Astrocyte of the cerebellum (primary cell): ENCODE measurements at places on chromosomes 7 and 10.

DNA sequence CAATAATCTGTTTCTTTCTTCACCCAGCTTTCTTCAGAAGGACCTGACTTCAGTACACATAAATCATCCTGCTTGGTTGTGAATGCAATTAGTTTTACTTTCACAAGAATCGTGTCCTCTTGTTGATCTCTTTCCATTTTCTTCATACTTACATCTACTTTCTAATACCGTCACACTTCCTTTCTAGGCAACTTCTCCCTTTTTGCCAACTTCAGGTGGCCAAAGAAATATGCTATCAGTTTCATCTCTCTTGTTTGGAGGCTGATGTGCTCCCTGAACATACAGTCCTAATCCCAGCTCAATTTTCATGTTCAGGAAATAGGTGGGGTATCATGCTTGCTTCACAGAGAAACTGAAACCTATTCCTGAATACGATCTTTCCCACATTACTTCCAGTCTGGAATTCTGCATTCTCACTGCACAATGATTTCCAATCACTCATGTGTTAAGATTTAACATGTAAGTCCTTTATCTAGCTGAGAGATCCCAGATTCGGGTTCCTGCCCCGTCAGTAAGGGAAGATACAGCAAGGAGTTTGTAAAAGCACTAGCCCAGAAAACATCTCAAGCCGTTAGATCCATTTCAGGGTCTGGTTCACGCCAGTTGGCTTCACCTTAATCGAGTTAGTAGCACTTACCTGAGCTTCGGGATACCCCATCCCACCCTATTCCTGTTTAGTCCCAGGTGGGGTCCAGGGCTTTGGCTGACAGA, 994 bp downstream of the SLC25A28 start:
- DNase-seq, result no peak

- peak; percentile 32 for DNase-seq
These were observed 70.3 kb upstream of the NANOS1 start for GRCh38 chr10:118958984-118959925.

- no peak for DNase-seq
These were observed 477.1 kb downstream of the RPS24 start for GRCh38 chr10:78510566-78511323.

DNA sequence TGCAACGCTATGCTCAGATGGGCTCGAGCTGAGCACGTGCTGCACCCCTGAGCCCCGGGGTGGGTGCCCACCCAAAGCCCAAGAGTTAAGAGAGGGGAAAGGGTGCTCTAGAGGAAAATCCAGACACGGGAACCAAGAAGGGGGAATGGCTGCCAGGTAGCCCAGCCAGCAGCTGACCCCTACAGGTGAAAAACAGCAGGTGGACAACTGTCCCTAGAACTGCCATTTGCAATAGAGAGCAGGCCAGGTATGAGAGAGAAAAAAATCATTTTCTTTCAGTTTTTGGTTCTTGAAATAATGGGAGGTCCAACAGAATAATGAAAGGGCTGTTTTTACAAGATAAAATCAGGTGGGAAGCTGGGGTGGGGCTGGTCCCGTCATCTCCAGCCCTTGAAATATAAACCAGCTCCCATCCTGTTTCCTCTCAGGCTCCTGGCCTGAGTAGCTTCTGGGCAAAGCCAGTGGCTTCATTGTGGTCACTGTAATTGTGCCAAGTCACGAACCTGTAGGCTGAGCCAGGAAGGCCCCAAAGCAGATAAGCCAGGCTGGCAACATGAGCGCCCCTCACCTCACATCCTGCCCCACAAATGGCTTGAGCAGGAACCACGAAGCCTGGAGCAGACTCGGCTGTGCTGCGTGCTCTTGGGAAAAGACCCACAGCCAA, 257.8 kb downstream of the SNX10 start:
- DNase-seq, result no peak

DNA sequence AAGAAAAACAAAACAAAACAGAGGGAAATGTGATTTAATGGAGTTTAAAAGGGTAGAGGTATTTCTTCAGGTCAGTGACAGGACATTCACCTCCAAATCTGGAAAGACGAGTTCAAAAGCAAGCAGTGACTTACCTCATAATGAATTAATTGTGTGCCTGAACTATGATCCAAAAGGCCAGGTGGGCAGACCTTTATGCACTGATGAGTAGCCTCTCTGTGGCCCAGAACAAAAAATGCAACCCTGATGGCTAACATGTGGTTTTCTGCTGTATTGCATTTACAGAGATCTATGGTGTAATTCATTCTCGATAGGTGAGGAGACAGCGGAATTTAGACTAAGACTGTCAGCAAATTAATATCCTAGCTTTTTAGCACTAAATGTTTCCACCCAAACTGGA, 142.0 kb downstream of the HDAC9 start:
- DNase-seq, result no peak
